Osteocyte (in vitro differentiated cells): ENCODE measurements at places on chromosomes 7 and 10.

- DNase-seq, result no peak
Observed at GRCh38 chr7:109641445-109641844, 1071.8 kb downstream of the DNAJB9 start.

- no peak for DNase-seq
Observed at GRCh38 chr7:8881916-8882315, 448.5 kb downstream of the NXPH1 start.

GRCh38 chr10:48336978-48337599 lies 30.6 kb downstream of the MAPK8 start:
- DNase-seq, result no peak

- DNase-seq, result no peak
Observed at GRCh38 chr7:20786779-20787659, at the start of gene SP8. TSS of gene SP8 (minus strand) at chr7:20786886. CDS start at chr7:20786798, 88 bp downstream.

DNA sequence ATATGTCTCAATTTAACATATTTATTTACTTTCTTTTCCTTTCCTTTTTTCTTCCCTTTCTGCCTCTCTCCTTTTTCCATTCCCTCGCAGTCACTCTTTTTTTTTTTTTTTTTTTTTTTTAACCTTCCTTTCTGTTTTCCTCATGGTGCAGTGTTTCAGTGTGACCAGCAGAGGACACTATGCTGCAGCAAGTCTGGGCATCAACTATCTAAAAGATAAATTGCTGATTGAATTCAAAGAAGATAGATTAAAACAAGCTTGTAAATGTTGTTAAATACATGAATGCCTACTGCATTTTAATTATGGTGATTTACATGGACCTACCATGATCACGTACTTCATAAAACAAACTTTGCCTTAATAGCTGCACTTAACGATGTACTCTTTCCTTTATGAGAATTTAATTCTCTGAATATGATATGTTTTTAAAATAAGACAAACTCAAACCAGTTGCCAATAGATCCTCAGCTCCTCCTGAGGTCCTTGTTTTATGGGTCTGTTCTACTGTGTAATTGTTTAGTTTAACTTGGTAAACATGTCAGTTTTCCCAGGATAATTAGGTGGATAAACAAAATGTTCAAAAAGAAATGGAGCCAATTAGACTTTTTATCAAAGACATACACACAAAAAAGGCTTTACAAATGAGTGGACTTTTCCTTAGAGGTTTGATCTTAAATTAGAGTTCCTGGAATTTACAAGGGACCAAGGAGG lies 101.0 kb upstream of the AGR3 start:
- no peak for DNase-seq
